ENCODE measurements at places on chromosomes 6 and 20.

DNA sequence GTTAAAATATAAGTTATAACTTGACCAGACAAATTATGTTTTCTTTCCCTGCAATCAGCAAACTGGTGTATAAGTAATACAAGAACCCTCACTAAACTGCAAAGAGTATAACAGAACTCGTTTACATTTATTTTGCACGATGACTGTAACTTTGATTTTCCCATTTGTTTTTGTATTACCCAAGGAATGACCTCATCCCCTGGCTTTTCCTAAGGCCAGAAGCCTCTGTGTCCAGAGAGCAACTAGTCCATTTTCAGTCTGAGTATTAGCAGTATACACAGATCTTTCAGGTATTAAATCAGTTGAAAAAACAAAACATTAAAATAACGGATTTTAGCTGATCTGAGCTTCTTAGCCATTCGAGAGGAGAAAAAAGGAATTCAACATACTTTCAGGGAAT, 17.2 kb downstream of the COL19A1 start:
- DNase-seq = no peak

DNA sequence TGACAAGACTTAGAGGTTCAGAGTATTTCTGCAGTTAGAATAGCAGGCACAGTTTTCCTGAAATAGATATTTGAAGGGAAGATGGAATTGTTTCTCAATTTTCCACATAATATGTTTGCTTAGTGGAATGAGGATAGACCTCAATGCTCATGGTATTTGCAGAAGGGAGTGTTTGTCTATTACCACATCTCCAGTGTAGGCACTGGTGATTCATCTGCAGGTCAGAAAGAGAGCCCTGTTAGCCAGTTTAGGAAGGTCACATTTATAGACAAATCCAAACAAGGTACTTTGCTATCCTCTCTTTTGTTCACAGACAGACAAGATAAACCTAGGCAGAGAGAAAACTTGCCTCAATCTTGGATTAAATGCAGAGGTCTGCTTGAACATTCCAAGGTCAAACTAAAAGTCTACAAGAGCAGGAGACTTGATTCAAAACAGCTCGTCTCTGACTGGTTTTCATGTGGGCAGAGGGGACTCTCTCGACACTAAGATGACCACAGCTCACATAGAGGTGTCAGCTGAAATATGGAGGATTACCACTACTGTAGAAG, 22.8 kb downstream of the ISM1 start:
- DNase-seq = peak; percentile 68

- DNase-seq = no peak
Observed at GRCh38 chr6:30893666-30894065, 9.3 kb downstream of the DDR1 start.

GRCh38 chr6:6164367-6164766, 156.1 kb downstream of the F13A1 start:
- no peak for DNase-seq

- peak; percentile 66 for DNase-seq
Observed at GRCh38 chr20:63738687-63739129, 868 bp upstream of the SLC2A4RG start.

- DNase-seq = peak; percentile 96
Observed at GRCh38 chr6:152094992-152095592, 287.6 kb downstream of the ESR1 start.

DNA sequence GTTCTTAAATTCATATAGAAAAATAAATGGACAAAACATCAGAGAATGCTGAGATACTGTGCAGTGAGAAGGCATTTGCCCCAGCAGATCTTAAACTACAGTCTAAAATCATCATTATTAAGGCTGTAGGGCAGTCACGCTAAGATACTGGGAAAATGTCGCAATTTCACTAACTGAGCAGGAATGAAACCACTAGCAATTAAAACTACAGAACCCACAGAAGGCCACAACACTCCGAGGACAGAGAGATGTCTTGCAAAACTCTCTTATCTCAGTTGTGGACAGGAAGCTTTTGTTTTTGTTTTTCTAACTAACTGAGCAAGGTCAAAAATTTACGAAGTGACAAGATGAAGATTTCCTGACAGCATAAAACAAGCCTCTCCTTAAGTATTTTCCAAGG, 18.2 kb downstream of the GNAS-AS1 start:
- DNase-seq = peak; percentile 79

- no peak for DNase-seq
Observed at GRCh38 chr6:44672086-44672485, 284.6 kb downstream of the CDC5L start.

DNA sequence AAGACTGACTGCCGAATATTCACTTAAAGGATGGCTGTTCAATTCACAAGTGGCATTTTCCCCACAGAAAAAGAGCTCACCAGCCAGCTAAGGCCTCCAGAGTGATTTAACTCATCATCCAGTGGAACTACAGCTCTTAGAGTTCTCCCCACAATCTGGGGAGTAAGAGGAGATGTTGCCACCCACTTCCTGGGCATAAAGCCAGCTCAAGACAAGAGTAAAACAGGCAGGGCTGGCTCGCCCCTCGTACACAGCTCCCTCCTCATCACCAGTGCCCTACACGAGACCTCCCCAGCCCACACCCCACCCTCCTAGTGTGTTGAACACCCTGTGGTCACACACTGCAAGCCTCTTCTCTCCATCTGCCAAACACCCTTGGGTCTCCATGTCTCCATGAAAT, 47.2 kb upstream of the IPCEF1 start:
- DNase-seq = no peak

DNA sequence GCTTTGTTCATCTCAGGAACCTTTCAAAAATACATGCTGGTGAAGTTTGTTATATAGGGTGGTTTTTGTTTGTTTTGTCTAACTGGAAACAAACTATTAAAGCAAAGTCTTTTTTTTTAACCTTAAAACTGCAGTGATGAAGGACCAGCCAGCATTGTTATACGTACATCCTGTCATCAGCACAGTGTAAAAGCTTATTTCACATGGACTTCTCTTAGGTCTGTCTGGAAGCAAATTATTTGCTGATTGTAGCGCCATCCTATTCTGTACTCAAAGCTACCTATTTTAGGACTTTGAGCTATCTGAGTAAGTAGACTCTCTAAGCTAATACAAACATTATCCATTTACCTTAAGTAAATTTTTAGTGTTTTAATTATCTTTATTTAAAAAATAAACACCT, 61.7 kb downstream of the SNX9 start:
- DNase-seq = no peak

DNA sequence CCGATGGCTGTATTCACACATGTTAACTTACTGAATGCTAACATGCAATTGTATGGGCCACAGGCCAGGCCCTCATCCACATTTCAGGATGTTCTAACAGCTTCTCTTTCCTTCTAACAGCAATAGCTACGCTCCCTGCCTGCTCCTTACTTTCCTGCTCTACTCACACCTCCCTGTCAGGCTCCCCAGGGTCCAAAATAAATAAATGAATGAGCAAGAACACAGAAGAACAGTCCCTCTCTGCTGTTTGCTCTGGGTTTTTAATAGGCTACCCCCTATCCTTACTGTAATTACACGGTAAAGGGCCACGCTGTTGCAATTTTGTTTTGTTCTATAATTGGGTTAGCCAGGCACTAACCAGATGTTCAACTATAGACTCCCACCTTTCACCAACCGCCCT, 135.6 kb downstream of the GMDS start:
- DNase-seq = no peak

- peak; percentile 56 for DNase-seq
Observed at GRCh38 chr20:62668441-62669027, 26.2 kb downstream of the SLCO4A1 start.

GRCh38 chr20:6811262-6812035, 44.0 kb downstream of the BMP2 start:
- DNase-seq = no peak

GRCh38 chr20:39117491-39117890, 155.3 kb downstream of the DHX35 start:
- no peak for DNase-seq

DNA sequence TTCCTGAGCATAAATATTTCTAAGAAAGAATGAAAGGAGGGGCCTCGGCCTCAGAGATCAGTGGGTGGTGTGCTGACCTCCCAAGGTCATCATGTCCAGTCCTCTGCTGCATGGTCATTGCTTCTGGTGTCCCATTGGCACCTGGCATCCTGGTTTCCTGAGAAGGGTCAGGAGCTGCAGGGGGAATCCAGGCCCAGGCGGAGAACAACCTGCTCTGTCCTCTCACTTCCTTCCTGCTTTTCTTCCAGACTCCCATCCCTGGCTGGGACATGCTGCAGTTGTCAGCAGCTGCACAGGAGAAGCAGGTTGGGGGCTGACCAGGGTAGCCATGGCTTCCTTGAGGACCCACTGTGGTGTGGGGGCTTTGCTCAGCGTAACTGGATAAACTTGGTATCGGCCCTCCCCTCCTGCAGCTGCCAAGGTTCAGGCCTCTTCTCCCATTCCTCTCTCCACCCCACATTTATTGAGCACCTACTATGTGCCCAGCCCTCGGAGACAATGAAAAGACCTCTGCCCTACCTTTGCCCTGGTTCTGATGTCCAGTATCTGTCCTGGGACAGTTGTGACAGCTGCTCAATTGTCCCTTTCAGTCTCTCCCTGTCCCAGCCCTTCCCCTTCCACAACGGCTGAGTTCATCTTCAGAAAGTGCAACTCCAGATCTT, 155.2 kb downstream of the CEBPB start:
- DNase-seq = no peak

DNA sequence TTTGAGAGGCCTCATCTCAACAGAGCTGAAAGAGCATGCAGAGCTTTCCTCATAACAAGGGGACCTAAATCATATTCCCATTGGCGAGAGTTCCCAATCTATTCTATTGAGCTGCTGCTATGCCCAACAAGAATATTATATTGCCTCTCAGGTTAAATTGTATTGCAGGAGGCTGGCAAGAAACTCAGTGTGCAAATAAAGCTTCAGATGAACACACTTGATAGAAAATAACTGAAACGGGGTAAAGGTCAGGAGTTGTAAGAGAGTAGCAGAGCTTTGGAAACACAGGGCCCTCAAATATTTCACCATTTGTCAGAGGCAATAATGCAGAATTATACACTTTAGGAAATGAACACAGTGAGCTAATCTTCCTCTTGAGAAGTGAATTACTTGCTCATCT, 364.3 kb upstream of the SPTLC3 start:
- DNase-seq = no peak

- DNase-seq = peak; percentile 83
Observed at GRCh38 chr6:13908955-13909381, 15.8 kb upstream of the RNF182 start.

DNA sequence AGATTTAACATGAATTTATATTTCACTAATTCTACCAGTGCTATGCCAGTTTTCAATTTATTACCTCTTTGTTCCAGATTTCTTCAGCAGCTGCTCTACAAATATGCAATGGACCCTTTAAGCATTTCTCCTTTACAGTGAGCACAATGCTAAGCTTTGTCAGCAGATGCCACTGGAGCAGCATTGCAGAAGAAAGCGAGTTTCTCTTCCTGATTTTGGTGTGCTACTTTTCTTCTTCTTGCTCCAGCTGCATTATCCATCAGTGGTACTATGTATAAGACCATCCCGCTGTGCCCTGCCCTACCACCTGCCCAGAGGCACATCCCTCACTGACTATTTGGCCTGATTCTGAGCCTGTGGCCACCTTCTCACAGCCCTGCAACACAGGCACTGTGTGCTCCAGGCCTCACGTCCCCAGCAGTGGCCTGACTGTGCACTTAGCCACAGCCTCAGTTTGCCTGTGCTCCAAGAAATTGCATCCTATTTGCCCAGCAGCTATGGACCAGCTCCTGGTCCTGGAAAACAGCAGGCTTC, 84.1 kb downstream of the TNFAIP3 start:
- DNase-seq = no peak

DNA sequence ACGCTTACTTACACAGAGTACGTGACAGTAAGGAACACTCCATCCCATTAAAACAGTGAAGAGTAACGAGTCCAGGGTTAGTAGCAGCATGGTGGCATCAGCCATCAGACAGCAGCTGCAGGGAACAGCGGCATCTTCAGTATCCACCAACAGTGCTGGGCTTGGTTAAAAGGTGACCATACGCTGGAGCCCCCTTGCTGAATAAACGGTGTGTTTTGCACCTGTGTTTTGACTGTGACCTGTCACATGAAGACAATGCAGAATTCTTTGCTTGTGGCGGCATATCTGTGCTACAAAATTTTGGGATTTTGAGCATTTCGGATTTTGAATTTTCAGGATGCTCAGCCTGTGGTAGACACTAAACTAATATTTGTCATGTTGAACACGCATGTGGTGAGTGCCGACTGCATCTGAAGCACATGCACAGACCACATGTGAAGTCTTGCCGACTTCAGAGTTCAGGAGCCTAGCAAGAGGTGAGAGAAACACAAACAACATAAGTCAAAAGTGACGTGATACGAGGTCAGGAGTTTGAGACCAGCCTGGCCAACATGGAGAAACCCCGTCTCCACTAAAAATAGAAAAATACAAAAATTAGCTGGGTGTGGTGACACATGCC, 69.3 kb upstream of the FRMD1 start:
- no peak for DNase-seq

DNA sequence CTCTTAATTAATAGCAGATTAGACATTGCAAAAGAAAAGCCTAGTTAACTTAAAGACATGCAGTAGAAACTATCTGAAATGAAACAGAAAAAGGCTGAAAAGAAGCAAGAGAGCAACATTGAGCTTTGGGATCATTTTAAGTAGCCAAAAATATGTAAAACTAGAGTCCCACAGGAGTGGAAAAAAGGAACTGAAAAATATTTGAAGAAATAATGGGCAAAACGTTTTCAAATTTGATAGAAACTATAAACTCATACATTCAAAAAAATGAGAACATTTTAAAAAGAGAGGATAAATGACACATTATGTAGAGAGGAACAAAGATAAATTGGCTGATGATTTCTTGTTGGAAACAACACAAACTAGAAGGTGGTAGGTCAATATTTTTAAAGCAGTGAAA, 166.1 kb upstream of the AKAP12 start:
- DNase-seq = no peak

GRCh38 chr6:170178561-170179477, 112.1 kb downstream of the DLL1 start:
- DNase-seq = no peak

DNA sequence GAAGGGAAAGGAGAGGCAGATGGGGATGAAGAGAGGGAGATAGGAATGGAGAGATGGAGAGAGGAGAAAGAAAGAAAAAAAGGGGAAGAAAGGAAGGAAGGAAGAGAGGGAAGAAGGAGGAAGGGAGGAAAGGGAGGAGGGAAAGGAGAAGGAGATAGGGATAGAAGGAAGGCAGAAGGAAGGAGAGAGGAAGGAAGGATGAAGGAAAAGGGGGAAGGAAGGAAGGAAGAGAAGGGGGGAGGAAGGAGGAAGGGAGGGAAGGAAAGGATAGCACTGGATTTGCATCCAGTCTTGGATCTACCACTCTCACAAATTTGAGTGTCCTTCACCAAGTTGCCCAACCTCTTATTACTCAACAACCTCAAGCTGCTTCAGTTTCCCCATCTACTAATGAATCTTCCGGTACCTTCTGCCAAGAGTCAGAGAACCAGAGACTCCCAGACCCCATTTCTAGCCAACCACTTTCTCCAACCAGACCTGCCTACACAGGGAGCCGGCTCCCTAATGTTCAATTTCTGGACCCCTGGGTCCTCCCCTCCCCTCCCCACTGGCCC, 79.7 kb upstream of the FOXP4 start:
- no peak for DNase-seq

DNA sequence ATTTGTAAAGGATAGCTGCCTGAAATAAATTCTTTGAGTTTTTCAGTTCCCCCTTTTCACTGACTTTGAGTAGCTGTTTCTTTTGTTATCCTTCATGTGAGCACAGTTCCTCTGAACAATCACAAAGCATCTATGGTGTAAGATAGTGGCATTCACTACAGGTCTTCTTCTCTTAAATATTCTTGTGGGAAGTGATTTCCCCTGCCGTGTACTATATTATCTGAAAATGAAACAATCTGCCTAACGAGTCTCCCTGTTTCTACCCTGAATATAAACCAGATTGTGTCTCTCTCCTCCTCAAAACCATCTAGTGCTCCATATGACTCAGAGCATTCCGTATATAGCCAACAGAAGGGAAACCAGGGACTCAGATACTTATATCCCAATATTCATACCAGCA, 380.1 kb upstream of the SOX4 start:
- DNase-seq = no peak
